Adrenal gland (tissue), 19 donors: ENCODE measurements at places on chromosomes 3 and 15.
A peak's percentile ranks its signal among the peaks of the same experiment; 100 is the strongest.

GRCh38 chr15:70704166-70704565 lies 59.2 kb downstream of the UACA start:
- no peak for DNase-seq

DNA sequence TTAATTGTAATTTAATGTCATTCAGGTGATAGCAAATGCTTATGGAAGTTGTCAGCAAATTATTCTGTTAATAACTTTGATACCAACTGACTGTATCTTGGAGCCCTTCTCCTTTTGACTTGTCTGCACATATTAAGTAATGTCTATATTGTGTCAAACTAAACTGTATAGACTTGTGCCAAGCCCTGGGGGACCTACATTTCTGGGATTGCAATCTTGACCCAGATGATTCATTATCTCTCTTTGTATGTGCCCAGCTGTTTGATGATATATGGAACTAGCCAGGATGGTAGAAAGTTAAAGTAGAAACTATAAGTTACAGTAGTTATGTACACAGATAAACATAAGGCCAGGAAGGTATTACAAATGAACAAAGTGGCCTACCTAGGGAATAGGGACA lies 402.8 kb upstream of the RARB start:
- DNase-seq: no peak

GRCh38 chr15:66786222-66786621 lies 84.2 kb downstream of the SMAD6 start:
- no peak for DNase-seq

- no peak for DNase-seq
Measured at GRCh38 chr15:92665100-92665555, 9.6 kb upstream of the FAM174B start.

DNA sequence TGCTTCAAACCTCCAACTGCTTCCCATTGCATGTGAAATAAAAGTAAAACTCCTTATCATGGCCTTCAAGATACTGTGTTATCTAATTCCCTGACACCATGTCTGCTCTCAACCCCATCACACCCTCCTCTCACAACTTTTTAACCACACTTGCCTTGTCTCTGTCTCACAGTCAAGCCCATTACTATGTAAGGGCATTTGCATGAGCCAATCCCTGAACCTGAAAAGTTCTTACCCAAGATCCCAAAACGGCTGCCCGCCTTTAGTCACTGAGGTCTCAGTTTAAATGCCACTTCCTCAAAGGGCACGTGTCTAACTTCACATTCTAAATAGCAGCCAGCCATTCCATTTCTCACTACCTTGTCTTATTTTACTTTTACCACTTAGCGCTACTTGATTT lies 83.1 kb downstream of the SST start:
- no peak for DNase-seq

- no peak for DNase-seq
Measured at GRCh38 chr3:51955175-51955892, at the start of gene GPR62. TSS of gene GPR62 (plus strand) at chr3:51955381. CDS start at chr3:51955653, 272 bp downstream.

GRCh38 chr15:69081310-69082004 lies 67.0 kb downstream of the NOX5 start:
- DNase-seq: peak; percentile 53

DNA sequence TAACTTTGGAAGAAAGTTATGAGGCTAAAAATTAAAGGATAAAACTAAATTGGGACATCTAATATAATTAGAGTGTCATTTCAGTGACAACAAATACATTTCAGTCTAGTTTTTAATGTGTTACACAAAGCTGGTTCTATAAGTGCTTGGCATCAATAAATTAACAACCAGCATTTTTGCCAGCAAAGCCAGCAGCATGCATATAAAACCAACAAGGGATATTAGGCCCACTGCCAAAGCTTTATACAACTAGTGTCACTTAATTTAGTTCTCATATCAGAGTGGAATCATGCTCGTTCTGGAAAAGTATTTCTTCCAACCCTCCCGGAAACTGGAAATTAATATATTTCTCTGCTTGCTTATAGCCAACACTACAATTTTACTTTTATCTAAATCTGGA lies 88.8 kb downstream of the THBS1 start:
- no peak for DNase-seq

- no peak for DNase-seq
Measured at GRCh38 chr3:172307141-172307560, 141.1 kb downstream of the GHSR start.

- no peak for DNase-seq
Measured at GRCh38 chr15:92616621-92617548, 38.7 kb downstream of the FAM174B start.

DNA sequence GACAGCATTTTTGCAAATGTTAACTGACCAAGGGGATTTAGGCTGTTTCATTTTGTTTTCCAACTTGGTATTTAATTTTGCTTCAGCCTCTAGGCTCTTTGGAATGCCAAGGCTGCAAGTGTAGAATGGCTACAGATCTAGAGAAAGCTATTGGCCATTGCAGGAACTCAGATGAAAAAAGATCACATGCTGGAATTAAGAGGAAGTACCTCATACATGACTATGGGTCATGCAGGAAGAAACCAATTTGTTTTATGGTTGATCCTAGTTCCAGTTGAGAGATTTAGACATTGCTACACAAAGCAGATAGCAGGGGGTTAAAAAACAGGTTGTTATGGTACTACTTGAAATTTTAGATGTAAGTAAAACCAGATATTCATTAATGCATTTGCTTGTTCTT lies 12.7 kb upstream of the CLDN16 start:
- no peak for DNase-seq

- DNase-seq: no peak
Measured at GRCh38 chr3:74033806-74034205, 409.1 kb upstream of the PDZRN3 start.

DNA sequence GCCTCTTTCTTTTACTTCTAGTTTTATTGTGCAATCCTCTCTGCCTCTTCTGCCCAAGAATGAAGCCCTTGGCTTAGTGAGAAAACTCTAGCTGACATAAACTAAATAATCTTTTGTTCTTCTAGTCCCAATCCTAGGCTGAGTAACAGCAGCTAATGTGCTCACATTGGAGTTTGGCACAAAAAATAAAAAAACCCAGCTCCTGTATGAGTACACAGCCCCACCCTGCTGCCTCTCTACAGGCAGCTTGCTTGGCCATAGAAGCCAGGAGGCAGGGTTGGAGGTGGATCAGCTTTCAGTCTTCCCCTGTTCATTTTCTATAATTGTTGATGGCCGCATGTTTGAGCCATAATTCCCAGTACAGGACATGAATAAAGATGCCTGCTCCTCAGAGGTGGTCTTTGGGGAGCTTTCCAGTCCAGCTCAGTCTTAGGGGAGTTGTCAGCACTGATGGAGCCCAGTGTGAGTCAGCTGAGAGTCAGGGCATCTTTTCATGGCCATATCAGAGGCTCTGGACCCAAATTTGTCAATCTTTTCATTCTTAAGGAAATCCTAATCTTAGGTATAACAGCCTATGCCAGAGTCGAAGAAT lies 46.7 kb downstream of the RTP1 start:
- DNase-seq: no peak

- DNase-seq: no peak
Measured at GRCh38 chr15:75739791-75740190, 27.1 kb upstream of the CSPG4 start.

- no peak for DNase-seq
Measured at GRCh38 chr3:174430986-174431385, 428.1 kb upstream of the NAALADL2 start.

- no peak for DNase-seq
Measured at GRCh38 chr3:32184187-32184730, 54.2 kb upstream of the CMTM8 start.

DNA sequence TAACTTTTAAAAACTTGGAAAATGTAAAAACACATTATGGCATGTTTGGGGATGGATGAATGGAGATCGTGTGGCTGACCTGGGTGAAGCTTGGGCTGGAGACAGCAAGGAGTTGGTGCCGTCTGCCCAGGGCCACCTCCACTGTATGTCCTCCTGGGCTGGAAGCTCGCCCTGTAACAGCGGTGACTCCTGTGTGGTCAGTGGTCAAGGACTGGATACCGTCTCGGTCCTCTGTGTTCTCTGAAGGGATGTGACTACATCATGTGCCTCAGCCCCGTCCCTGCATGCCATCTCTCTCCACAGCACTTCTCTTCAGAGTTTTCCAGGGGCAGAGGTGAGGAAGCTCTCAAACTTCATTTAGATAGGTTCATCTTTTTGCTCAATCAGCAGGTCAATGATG lies 9.5 kb downstream of the LIMD1 start:
- no peak for DNase-seq

- DNase-seq: no peak
Measured at GRCh38 chr15:76947454-76947853, 15.9 kb downstream of the RCN2 start.

- DNase-seq: no peak
Measured at GRCh38 chr15:78909160-78909695, 35.6 kb downstream of the CTSH start.

- DNase-seq: no peak
Measured at GRCh38 chr3:171695426-171695825, 114.9 kb downstream of the PLD1 start.

GRCh38 chr3:78571486-78571885 lies 1196.3 kb downstream of the ROBO1 start:
- DNase-seq: no peak

GRCh38 chr15:31727612-31728011 lies 302.7 kb upstream of the CHRNA7 start:
- no peak for DNase-seq

GRCh38 chr3:25480811-25481210 lies 52.7 kb downstream of the RARB start:
- no peak for DNase-seq

- DNase-seq: no peak
Measured at GRCh38 chr3:121913305-121913990, 19.2 kb downstream of the SLC15A2 start.

GRCh38 chr15:63422891-63423590 lies 41.4 kb upstream of the CA12 start:
- DNase-seq: no peak

GRCh38 chr3:111069974-111070771 lies 1.4 kb upstream of the NECTIN3 start:
- DNase-seq: peak; percentile 50

DNA sequence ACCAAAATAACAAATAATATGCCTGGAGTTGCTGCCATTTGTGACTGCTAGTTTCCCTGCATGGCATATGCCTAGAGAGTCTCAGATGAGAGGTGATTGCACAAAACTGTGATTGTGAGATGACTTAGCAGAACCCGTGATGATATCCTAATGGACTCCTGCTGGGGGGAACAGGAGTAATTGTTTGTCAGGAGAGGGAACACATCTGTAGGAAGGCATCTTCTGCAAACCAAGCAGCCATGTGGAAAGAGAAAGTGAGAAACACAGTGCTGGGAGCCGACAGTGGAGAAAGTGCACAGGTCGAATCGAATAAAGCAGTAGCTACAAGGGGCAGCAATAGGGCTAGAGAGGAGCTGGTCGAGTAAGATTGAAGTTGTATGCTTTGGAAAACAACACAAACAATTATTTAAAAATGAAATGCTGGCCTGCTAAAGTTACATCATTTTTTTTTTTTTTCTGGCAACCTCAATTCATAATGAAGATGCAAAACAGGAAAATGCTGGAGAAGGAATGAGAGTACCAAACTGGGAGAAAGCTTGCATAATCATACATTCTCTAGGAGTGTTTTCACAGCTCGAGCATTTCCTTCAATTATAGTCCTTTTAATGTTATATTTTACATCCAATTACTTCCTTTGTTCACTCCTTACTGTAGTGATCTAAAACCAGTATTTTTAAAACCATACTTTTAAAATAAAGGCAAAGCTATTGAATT lies 494.2 kb upstream of the AGTR1 start:
- DNase-seq: no peak

- DNase-seq: no peak
Measured at GRCh38 chr15:67945131-67945530, 105.3 kb upstream of the RNU6-1 start.

GRCh38 chr3:125302932-125303331 lies 72.2 kb downstream of the ZNF148 start:
- no peak for DNase-seq

DNA sequence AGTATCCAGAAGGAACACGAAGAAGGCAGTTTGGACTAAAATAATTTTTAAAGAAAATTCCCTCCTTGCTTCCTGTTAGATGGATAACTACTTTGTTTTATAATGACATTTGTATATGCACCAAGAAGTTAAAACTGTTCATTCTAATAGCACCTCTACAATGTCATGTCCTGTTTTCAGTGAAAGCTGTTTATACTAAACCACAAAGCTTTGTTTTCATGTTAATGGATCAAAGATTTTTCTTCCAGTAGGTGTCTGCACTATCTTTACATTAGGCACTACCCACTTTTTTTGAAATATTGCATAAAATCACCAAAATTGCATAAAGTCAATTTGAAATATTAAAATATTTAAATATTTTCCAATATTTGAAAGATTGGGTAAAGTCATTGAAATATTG lies 10.1 kb downstream of the RARRES1 start:
- no peak for DNase-seq

DNA sequence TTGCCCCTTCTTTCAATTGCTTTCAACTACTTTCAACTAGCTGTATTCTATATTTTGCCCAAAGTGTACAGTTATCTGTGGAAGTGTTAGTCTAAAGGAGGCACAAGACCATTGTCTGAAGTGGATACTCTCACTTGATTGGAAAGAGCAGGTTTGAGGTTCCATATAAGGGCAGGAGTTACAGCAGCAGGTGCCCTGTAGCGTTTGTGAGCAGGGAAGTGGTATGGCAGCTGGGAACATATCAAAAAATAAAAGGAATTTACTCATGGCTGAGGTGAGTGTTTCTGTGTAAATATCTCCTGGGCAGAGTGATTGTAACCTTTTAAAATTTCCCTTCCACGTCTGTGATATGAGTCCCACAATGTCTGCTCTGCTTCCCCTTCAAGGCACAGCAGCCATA lies 38.5 kb upstream of the DNAJC13 start:
- DNase-seq: no peak

GRCh38 chr15:35439291-35439690 lies 106.7 kb downstream of the DPH6 start:
- no peak for DNase-seq

DNA sequence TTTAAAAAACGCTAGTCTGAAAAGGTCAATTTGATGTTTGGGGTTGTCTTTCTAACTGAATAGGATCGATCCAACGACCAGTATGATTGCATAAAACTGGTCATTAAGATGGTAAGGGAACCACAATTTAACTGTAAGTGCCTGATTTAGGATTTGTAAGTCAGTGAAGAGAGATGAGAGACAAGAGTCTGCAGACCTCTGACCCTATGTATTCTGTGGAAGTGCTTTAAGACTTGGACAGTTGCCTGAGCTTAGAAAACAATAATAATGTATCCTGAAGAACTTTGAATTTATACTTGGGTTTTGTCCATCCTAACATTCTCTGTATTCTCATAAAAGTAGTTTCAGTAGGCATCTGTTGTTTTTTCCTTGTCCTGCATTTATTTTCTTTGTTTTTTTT lies 221.4 kb upstream of the SUCLG2 start:
- no peak for DNase-seq

- peak; percentile 56 for DNase-seq
Measured at GRCh38 chr3:148992027-148992634, 791 bp downstream of the GYG1 start.

GRCh38 chr3:65978116-65978515 lies 60.6 kb downstream of the MAGI1 start:
- no peak for DNase-seq

- no peak for DNase-seq
Measured at GRCh38 chr15:88902846-88903245, 7.5 kb upstream of the HAPLN3 start.

- DNase-seq: no peak
Measured at GRCh38 chr15:40918799-40919392, 10.2 kb upstream of the DLL4 start.

GRCh38 chr3:27174530-27174929 lies 194.7 kb downstream of the NEK10 start:
- DNase-seq: no peak

- DNase-seq: peak; percentile 92
Measured at GRCh38 chr3:30644615-30645014, 38.2 kb downstream of the TGFBR2 start.

GRCh38 chr3:53845103-53845880 lies 927 bp downstream of the CHDH start:
- DNase-seq: peak; percentile 49
